ENCODE measurements at places on chromosomes 5 and 9.

- DNase-seq = no peak
Measured at GRCh38 chr9:15714746-15715145, 161.9 kb downstream of the CCDC171 start.

GRCh38 chr9:37998881-37999587 is 70.0 kb downstream of the SHB start:
- no peak for DNase-seq

GRCh38 chr9:935348-935965 is 41.0 kb upstream of the DMRT3 start:
- no peak for DNase-seq

DNA sequence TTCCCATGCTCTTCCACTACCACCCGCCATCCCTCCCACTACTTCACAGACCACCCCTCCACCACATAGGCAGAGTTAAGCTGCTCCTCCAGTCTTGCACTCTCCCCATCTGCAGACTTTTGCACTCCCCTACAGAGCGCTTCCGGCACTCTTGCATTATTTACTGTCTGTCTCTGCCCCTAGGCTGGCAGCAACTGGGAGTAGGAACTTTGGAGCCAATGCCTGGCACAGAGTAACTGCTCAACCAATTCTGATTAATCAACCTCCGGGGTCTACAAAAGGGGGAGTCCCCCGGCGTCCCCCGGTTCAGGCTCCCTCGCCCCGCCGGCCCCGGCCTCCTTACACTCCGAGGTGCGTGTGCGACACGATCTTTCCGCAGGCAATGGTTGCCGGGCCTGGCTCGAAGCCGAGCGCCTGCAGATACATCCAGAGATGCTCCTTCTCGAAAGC is 498 bp downstream of the HAUS6 start:
- no peak for DNase-seq

DNA sequence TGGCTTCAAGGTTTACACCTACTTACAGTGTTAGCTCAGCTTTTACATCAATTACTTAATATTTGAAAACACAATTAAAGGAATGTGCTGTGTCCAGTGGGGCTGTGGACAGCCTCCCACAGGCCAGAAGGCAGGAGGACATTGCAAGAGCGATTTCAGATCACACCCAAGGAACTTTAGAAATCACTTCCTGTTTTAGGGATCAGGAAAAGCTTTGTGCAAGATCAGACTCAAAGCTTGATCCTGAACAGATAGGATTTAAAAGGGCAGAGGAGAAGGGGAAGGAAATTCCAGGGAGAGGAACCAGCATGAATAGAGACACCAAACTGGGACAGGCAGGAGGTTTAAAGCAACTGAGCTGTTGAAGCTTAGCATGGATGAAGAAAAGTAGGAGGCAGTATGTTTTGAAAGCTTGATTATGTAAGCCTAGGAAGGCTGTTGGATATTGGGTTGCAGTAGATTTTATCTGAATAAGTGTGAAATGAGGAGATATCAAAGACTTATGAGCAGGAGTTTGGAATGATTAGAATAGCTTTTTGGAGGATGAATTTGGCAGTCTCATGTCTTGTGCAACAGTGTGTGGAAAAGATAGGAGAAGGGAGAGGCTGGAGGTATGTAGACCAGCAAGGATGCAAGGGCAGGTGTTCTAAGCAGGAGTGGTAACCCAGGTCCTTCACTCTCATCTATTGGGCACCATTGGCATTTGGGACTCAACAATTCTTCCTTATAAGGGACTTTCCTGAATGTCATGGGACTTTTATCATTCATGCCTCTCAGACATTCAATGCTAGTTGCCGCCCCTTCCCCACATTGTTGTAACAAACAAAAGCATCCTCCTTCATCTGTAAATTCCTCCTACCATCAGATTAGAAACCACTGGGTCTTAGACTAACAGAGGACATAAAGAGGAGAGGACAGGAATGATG is 123.5 kb downstream of the TARS1 start:
- DNase-seq = no peak

- no peak for DNase-seq
Measured at GRCh38 chr9:108551030-108551841, 304.6 kb downstream of the ACTL7B start.

GRCh38 chr5:173152547-173152946 is 8.2 kb downstream of the BNIP1 start:
- DNase-seq = no peak

GRCh38 chr9:78695519-78695918 is 398.6 kb downstream of the PSAT1 start:
- no peak for DNase-seq
